H54 (cell line): ENCODE measurements at places on chromosomes 11 and 22.
A peak's percentile ranks its signal among the peaks of the same experiment; 100 is the strongest.

DNA sequence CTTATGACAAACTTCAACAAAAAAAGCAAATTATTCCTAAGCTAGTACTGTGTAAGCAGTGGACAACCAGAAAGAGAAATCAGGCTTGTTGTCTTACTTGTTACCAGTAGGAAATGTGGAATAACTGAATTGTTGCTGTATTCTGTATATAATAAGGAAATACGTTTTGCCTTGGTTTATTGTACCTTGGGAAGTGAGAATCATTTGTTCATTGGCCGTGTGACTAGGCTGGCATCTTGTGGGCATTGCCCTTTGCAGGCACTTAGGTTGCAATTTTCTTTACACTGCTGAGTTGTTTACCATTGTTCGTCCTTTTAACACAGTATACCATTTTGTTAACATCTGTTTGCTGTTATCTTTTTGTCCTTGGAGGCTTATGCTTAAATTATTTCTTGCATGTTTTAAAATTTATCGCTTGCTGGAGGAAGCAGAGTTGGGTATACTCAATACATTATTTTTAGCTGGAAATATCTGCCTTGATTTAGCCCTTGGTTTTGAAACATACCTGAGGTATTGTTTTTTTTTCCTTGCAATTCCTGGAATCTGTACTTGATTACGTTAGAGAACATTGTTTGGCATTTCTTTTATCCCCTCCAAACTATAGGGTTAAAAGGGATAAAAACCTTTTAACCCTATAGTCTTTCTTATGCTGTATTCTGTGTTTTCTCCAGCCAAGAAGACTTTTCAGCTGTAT lies 109.3 kb downstream of the DDX10 start:
- DNase-seq, result no peak

DNA sequence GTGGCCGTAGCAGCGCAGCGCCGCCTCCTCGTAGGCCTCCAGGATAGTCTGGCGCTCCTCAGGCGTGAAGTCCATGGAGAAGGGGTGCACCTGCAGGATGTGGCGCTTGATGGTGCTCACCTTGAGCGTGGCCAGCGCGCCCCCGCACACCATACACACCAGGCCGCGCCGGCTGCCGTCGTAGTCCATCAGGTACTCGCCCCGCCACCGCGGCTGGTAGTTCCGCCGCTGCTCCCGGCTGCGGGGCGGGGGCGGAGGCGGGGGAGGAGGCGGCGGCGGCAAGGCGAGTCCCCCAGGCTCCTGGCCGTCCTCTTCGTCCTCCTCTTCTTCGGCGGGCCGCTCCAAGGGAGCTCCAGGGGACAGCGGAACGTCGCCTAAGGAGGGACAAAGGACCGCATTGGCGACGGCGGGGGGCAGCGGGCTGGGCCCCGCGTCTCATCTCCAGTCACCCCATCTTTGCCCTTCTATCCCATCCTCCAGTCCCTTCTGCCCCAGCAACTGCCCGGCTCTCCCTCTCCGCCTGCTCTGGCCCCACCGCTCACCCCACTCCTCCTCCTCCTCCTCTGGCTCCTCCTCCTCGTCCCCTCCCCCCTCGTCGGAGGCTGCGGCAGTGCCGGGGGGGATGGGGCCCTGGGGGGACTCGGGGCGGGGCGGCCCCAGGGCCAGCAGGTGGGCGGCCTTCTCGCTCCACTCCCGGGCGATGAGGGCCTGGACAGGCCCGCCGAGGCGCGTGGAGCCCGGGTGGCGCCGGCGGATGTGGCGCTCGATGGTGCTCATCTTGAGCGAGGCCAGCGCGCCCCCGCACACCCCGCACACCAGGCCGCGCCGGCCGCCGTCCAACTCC lies 4.9 kb downstream of the ZFTA start:
- DNase-seq, result no peak

DNA sequence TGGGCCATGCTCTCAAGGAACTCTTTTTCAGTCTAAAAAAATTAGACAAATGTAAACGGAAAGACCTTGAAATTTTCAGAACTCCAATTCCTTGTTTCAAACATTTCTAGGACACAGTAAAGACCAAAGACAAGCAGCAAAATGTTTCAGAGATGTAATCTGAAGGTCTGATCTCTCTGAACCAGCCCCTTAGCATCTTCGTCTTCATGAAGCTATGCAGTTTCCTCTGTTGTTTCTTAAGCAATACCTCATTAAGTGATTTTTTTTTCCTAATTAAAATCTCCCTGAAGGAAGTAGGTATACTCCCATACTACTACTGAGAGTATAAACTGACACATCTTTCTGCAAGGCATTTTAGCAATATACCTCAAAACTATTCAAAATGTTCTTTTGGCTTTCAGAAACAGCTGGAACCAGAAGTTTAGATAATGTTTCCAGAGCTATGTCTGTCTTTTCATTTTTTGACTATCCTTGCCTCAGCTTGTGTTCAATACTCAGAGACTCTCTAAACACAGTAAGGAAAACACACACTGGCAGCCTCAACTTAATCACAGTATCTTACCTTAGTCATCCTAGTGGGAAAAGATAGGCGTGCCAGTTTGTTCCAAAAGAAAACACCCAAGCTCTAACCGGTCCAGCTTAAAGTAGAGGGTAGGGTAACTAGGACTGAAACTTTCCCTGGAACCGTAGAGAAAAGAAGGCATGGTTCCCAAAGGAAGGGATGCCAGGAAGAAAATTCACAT lies 25.1 kb downstream of the SBF2 start:
- DNase-seq, result no peak

DNA sequence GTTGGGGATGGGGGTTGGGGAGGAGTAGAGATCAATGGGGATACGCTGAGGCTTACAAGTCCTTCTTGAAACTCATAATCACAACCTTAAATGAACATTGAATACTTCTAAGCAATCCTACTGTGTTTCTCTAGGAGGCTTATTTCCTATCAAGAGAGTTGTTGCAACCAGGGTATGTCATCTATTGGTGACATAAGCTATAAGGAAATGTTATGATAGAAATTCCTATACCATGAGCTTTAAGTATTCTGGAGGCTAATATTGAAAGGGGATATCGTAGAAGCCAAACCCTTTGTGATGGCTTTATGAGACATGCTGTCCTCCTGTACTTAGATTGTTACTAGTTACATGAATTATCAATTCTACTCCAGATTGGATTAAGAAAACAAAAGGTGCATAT lies 72.9 kb downstream of the DKK3 start:
- DNase-seq, result no peak

- no peak for DNase-seq
Observed at GRCh38 chr11:18071098-18071705, 25.1 kb upstream of the TPH1 start.

DNA sequence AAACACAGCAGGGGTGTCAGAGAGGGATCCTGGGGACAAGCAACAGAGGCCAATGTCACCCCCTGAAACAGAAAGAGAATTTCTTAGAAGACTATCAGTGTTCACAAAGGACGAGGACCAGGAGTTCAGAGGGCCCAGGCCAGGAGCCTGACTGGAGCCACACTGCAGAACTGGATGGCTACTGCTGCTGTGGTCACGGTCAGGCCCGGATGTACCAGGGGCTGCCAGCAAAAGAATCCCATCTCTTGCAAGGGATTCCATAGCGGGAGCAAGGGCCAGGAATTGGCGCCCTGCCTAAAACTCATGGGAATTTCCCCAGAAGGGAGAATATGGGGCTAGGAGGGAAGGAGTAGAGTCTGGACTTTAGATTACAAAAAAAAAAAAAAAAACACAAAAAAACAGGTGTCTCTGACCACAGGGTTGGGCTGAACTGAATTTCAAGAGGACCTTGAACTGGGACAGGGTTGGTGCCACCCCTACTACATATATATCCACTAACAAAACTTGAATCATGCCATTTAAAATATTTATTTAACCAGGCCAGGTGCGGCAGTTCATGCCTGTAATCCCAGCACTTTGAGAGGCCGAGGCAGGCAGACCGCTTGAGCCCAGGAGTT lies 15.7 kb upstream of the KCTD14 start:
- no peak for DNase-seq

- DNase-seq, result no peak
Observed at GRCh38 chr11:67484847-67485311, 2.1 kb downstream of the AIP start.

DNA sequence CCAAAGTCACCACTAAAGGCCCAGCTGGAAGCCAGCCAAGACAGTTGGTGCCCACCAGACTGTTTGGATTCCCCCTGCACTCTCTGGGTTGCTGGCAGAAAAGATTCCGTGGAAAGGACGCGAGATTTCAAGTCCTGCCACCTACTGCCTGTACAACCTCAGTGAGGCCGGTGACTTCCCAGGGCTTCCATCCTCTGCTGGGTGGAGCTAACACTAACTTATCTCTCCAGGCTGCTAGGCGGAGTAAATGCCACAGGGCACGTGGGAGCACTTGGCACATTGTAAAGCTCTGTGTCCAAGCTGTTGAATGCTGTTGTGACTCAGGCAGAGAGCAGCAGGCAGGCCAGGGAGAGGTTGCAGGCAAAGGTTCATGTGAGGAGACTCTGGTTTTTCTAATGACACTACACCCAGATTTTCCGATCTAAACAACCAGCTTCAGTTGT lies 50.9 kb upstream of the CDON start:
- DNase-seq, result peak; percentile 80

- DNase-seq, result peak; percentile 26
Observed at GRCh38 chr11:77819921-77820564, 479 bp downstream of the RSF1 start.

DNA sequence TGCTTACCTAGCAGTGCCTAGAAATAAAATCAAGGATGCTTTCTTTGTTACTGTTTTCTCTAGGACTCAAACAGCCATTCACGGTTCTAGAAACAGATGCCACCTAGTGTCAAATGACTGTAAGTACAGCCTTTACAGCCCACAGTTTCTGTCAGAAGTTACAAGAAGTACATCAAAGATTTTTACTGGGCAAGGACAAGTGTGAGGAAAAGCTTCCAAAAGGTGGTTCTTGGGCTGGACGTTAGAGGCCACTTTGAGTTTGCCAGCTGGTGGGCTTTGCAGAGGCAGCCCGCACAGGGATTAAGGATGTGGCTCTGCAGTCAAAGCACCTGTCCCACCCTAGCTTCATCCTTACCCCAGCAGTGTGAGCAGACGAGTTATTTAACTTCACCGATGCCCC lies 6.9 kb downstream of the KMT5B start:
- peak; percentile 49 for DNase-seq

DNA sequence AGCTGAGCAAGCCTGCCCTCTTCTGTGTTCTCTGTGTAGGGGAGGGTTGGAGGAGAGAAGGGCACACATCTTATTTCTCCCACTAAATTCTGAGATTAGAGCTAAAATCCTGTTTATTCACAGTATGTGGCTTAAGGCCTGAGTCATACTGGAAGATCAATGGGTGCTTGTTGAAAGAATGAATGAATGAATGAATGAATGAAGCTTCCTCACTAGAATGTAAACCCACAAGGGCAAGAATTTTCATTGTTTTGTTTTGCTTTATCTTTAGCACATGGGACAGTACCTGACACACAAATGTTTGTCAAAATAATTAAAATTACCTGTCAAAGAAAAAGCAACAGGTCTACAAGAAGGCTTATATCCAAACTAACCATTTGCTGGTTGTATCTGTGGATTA lies 50.6 kb upstream of the PAK1 start:
- DNase-seq, result no peak

- no peak for DNase-seq
Observed at GRCh38 chr11:130890039-130890745, 26.1 kb downstream of the SNX19 start.

DNA sequence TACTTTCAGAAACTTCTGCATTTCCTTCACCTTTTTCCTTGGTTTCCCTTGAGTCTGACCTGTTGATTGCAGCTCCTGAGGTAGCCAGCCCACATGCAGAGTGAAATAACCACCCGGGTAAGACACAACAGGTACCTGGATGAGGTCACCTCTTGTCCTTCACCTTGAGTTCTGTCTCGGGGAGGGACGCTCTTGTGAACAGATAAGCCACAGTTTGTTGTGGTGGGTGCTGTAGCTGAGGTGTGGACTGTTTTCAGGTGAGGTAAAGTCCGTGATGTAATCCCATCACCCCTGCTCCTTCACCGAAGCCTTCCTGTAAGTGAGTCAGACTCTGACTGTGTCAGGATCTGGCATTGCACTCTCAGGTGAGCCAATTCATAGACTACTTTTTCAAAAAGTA lies 183.1 kb downstream of the NAV2 start:
- DNase-seq, result no peak

GRCh38 chr11:112042161-112042960 lies 17.2 kb downstream of the DLAT start:
- no peak for DNase-seq

DNA sequence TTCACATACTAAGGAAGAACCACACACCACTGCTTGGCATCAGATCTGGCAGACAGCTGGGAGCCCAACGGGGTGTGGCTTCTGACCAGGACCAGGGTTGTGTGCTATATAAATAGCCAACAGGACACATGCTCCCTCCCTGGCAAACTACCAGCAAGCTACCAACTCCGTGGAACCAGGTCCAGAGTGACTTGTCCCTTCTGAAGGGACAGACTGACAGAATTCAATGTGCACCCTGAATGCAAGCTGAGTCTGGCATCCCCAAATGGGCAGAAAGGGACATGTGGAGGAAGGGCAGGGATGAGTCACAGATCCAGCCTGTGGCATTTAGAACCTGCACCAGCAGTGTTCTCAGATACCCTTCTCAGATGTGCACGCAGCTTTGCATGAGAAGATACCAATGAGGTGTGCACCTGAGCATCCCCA lies 92.9 kb downstream of the MICAL3 start:
- no peak for DNase-seq

DNA sequence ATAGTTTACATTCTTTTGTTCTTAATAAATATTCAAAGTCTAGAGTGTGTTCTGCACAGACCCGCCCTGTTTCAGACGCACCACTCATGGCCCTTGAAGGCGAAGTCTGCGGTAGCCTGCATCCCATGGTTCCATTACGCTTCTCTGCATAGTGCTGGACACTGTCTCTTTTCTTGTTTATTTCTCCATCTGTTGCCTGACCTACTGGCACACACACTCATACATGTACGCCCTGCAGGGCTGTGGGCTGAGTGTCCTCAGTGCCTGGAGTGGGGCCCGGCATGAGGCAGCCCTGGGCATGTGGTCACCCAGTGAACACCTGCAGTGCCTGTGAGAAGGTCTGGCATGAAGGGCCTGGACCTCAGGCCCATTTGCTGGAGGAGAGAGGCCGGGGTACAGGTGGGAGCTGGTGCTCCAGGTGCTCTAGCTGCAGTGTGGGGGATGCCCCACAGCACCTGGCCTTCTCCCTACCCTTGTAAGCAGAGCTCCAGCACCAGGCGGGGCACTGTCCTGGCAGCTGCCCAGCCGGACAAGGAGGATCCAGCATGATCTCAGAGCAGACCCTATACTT lies 404.1 kb downstream of the TBC1D22A start:
- no peak for DNase-seq
